NCI-H2081 treated with DMSO at 0.1 percent for 48 hours (cell line): ENCODE measurements at places on chromosomes 11 and 22.

DNA sequence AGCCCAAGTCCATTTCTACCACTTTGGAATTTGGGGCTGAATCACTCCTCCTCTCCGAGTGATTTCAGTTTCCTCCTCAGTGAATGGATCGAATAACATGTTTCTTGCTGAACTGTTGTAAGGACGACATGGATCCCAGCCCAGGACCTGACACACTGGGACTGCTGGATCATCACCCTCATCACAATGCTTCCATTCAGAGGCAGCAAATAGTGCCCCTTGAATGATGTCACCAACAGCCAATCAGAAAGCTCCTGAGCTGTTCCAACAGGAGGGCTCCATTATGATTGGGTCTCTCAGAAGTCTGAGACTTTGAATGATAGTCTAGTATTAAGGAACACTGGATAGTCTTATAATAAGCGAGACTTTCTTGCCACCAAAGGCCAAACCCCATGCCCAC, 158.9 kb downstream of the MYO18B start:
- no peak for DNase-seq

DNA sequence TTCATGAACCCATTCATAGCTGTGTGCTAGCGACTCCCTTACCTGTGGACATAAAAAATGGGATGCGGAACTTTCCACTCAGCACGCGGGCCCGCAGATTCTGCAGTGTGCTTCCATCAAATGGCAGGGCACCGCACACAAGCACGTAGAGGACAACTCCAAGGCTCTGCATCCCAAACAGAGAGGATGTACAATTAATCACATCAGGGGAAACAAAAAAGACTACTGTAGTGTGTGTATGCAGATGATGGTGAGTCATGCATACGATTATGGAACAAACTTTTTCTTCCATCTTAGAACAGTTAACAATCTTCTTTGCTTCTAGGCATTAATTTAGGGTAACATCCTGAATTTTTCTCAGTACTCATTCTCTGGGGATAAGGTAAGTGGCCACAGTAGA, 58.8 kb upstream of the APOA1 start:
- no peak for DNase-seq

- DNase-seq = no peak
These were observed 129.1 kb upstream of the THY1 start for GRCh38 chr11:119552106-119552485.

GRCh38 chr11:27425814-27426213, 46.8 kb downstream of the LGR4 start:
- DNase-seq = no peak

DNA sequence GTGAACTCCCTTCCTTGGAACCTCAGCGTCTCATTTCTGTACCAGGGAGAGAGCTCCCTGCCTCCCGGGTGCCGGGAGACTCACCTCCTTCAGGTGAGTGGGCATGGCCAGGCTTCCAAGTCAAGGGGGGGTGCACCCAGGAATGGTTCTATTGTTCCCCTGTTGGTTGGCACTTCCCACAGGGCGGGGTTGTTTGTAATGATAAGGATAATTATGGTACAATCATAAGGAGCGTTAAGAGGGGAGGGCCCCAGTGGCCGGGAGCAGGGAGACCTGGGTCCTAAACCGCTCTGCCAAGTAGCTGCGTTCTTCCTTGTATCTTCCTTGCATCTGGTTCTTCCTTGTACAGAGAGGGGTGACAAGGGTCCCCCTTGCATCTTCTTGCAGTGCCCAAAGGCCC, 79.1 kb downstream of the LRRC32 start:
- DNase-seq = no peak
